Tongue (tissue), 3 donors: ENCODE measurements at places on chromosomes 6 and 20.
A peak's percentile ranks its signal among the peaks of the same experiment; 100 is the strongest.

DNA sequence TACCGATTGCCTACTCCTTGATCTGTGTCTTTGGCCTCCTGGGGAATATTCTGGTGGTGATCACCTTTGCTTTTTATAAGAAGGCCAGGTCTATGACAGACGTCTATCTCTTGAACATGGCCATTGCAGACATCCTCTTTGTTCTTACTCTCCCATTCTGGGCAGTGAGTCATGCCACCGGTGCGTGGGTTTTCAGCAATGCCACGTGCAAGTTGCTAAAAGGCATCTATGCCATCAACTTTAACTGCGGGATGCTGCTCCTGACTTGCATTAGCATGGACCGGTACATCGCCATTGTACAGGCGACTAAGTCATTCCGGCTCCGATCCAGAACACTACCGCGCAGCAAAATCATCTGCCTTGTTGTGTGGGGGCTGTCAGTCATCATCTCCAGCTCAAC, 13.5 kb downstream of the CCR6 start:
- DNase-seq = no peak

GRCh38 chr6:166442131-166442685, 59.5 kb upstream of the MPC1 start:
- DNase-seq = no peak

DNA sequence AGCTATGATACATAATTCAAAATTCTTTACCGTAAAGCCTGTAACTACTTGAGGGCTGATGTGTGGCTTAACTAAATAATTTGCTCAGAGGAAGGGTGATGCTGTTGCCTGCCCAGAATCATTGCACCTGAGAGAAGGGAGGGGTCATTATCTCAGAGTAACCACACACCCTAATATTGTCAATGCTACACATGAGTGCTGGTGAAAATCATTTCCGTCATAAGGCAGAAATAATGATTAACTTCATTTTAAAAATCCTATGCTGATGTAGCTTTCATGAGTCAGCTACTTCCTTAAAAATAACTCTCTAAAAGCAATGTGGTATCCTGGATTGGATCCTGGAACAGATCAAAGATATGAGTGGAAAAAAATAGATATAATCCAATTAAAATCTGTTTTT, 146.4 kb upstream of the FAM83B start:
- no peak for DNase-seq

GRCh38 chr6:141562186-141562811, 570.4 kb upstream of the GJE1 start:
- peak; percentile 24 for DNase-seq

DNA sequence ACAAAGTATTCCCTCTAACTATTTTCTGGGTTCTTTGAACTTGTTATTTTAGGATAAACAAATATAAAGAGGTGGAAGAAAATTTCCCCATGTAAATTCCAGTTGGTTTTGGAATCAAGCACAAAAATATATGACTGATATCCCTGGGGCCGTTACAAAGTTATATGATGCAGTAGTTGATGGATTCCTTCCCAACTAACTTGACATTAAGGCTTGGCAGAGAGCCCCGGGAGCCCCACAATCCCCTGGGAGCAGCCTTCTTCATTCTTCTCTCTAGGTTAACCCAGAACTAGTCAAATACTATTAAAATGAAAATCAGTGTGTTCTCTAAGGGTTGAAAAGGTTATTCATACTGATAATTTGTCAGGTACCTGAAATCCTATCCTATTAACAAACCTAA, 508.9 kb upstream of the SOX4 start:
- DNase-seq = no peak

- peak; percentile 76 for DNase-seq
These were observed 64.7 kb downstream of the TRAM2 start for GRCh38 chr6:52512199-52512598.

DNA sequence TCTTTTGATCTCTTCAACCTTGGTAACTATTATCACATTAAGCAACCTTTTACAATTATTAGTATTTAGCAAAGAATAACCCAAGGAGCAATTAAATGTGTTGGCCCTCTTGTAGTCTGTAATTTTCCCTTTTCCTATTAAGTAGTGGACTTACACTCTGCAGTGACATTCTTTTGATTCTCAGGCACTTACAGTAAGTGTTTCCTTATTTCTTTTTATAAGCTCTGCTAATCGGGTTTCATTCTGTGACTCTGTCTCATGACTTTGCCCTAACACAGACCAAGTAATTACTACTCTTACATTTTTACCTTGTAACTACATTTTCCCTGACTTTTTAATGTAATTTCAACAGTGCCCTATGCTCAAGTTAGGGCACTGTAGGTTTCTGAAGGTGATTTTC, 104.0 kb upstream of the EPHA7 start:
- DNase-seq = no peak
